ENCODE measurements at places on chromosomes 3 and 15.
A peak's percentile ranks its signal among the peaks of the same experiment; 100 is the strongest.

- DNase-seq = no peak
Observed at GRCh38 chr3:117433427-117433826, 723.8 kb downstream of the TUSC7 start.

DNA sequence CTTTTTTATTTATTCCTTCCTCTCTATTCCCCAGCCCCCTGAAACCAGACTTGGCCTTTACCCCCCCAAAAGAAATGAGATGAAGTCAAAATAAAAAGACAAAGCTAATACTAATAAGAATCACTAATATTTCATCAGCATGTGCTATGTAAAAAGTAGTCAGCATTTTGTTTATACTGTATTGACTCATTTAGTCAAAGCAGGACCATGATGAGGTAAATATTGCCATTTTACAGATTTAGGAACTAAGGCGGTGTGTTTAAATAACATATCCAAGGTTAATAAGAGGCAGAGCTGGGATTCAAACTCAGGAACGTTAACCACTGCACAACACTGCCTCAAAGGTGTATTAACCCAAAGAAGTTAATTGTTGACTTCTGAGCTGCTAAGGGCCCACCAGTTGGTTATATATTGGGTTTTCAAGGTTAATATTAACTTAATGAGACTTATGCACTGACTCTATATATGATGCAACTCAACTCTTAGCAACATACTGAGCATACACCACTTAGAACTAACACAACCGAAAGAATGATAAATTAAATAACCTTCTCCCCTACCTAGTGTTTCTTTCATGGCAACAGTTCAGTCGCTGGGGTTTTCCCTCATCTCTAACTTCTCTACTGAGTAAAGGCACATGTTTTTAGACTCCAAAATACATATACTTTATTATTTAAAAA is 34.7 kb downstream of the FOXP1 start:
- no peak for DNase-seq

- no peak for DNase-seq
Observed at GRCh38 chr3:33141006-33141405, 27.2 kb downstream of the CRTAP start.

DNA sequence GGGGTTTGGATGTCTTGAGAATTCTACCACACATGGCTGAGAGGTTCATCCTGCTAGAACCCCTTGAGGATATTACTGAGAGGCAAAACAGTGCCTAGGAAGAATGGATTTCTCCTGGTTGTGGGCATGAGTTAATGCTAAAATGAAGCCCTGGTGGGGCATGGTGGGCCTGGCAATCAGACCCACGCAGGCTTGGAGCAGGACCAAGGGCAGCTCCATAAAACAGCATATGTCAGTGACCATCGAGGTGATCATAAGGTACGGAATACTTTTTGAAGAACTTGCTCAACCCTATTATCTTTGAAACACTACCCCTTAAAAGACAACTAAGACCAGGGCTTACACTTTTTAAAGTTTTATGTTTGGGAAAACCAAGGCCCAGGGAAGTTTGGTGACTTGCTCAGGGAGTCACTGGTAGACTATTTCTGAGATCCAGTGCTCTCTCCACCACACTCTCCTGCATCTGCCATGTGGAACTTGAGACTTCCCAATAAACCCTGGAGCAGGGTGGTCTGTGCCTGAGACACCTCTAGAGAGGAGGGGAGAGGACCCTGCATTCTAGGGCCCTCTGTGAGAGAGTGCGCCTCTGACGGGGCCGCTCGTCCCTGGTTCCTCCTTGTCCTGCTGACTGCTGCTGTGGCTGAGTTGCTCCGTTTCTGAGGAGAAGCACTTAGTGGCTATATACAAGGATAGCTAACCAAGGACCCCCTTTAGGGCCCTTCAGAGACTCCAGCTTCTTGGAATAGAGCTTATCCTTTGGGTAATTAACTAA is 28.0 kb upstream of the TIMP4 start:
- DNase-seq = no peak

GRCh38 chr3:108931035-108931434 is 22.6 kb downstream of the GUCA1C start:
- no peak for DNase-seq

DNA sequence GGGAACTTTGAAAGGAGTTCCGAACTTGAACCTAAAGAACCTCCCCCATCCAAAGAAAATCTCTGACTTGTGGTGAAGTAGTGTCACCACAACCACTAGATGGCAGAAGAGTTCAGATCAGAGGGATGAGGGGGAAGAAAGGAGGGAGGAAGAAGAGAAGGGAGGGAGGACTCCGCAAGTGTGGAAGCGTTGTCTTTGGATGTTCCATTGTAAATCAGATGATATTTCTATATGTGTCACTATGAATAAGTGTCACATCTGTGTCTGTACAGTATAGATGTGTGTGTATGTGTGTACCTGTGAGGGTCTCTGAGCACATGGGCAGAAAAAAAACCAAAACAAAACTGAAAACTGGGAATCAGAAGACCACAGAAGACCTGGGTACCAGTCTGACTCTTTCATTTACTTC is 16.9 kb downstream of the SLC24A1 start:
- peak; percentile 81 for DNase-seq

- no peak for DNase-seq
Observed at GRCh38 chr15:63350178-63350621, 31.4 kb downstream of the CA12 start.

DNA sequence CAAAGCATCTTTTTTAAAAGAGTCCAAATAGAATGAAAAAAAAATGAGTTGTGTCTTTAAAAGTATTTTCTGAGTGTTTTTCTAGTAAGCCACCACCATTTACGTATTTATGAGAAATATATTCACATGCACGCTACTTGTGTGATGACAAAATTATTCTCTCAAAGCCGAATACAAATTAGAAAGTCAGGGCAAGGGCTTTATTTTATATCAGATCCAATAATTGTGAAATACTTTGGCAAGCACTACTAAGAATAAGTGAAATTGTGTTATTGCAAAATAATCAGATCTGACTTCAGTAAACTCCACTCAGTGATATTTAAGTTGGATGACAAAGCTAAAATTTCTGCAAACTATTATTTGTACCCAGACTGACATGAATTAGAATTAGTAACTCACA is 589.3 kb upstream of the KCNMB2 start:
- DNase-seq = peak; percentile 80

DNA sequence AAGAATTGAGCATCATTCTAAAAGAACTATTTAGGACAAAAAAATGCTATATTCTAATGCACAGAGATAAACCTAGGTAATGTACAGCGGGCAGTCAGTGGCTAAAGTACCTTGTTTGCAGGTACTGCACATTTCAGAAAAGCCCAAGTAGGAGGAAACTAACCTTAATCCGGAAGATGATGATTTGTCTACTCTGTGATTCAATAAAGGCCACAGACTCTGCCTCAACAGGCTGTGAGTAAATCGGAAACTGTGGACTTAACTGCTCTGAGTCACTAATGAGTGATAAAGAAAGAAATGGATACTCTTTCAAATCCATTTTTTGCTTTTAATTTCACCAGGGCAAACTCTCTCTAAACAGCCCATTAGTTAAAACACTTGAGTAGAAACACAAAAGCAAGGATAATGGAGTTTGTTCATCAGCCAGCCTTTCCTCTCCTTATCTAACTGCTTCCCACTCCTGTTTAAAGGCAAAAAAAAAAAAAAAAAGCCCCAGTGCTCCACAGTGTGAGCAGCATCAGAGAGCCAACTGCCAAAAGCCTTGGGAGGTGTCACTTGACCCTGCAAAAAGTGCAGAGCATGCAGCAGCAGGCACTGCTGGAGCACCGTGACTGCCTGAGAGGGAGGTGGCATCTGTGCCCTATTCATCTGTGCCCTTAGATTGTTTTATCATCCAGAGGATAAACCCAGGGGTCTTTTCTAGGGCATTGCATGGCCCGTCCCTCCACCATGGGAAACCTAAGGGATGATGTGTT is 187.7 kb downstream of the SATB1 start:
- peak; percentile 17 for DNase-seq
